ENCODE measurements at places on chromosomes 2 and 18.

- no peak for DNase-seq
These were observed 64.6 kb downstream of the MBD2 start for GRCh38 chr18:54159906-54160305.

GRCh38 chr2:152385650-152386049 is 50.7 kb downstream of the FMNL2 start:
- no peak for DNase-seq

GRCh38 chr2:9796056-9797010 is 46.9 kb upstream of the TAF1B start:
- no peak for DNase-seq

GRCh38 chr2:228107846-228108245 is 73.6 kb downstream of the SPHKAP start:
- no peak for DNase-seq

- DNase-seq: no peak
These were observed 7.4 kb upstream of the SLC16A14 start for GRCh38 chr2:230075988-230076631.

DNA sequence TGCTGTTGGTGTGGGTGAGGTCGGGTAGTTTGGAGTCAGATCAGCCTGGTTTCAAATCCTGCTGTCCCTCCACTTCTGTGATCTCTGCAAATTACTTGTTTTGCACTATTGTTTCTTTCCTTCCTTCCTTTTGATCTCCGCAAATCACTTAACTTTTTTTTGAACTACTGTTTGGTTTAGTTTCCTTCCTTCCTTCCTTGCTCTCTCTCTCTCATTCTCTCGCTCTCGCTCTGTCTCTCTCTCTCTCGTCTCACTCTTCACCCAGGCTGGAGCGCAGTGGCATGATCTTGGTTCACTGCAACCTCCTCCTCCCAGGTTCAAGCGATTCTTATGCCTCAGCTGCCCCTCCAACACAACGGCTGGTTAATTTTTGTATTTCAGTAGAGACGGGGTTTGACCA is 141.6 kb upstream of the ITGA6 start:
- no peak for DNase-seq

DNA sequence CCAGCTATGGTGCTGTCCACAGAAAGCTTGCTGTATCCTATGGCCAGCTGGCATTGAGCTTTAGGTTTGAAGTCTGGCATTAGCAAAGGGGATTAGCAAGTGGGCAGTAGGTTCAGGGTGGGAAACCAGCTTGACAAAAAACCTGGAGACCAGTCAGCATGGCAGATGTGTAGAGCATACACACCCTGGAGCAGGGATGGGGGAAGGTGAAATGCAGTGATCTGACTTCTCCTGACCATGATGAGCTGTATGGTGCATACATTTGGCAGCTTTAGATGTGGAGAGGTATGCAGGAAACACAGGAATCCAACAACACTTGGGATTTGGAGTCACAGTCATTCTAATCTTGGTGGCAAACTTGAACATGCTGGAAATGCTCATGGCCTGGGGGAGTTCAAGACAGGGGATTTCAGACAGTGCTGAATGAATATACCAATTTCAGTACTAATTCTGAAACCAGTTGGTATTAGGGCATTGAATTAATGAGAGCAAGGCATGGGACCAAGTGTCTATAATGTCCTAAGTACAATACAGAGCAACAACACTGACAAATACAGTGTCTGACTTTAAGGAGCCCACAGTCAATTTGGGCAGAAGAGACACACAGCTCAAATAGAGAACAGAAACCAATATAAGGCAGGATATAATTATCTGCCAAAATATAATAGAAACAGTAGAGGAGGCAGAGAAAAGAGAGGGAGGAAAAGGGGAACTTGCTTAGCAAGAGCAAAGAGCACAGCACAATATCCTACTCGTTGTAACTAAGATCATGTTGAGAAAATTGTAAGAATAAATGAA is 11.8 kb downstream of the ARHGAP15 start:
- DNase-seq: no peak

DNA sequence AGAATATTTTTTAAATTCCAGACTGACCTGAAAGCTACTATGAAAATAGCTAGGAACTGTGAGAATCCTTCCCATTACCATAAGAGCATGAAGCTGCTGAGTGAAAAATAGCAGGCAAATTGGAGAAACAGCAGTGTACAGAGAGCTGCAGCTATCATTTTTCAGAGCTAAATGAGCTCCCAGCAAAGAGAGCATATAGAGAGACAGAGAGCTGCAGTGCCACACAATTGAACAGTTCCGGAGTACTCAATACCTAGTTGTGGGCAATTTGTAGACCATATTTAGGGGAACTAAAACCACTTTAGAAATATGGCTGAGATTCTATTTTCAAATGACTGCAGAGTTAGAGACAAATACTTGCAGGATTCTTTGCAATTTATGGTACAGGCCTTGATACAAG is 645.3 kb downstream of the STK39 start:
- no peak for DNase-seq

DNA sequence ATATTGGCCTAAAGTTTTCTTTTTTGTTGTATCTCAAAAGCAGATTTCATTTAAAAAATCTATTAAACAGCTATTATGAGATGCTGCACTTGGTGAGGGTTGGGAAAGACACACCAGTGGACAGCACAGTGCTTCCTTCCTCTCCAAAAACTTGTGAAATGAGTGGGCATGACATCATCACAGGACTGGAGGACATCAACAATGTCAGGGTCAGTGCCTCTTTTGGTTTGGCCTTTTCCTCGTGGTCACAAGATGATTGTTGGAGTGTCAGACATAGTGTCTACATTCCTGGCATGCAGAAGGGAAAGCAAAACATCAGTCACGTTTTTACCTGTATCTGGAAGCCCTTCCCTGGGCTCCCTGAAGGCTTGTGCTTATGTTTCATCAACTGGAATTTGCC is 49.6 kb downstream of the IL1R2 start:
- no peak for DNase-seq

GRCh38 chr2:15861172-15861822 is 79.1 kb upstream of the MYCN start:
- no peak for DNase-seq

DNA sequence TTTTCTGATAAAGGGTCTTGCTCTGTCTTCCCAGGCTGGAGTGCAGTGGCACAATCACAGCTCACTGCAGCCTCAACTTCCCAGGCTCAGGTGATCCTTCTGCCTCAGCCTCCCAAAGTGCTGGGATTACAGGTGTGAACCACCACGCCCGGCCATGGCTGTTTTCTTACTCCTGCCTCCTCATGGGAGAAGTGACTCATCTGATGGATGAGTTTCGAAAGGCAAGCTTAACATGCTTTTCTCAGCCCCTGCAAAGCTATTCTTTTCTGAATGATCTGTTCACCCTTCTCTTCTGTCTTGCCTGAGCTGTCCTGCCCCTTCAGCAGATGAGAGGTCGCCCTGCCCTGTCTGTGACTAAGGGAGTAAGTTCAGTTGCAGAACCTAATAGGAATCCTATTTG is 929 bp upstream of the CREG2 start:
- DNase-seq: no peak

GRCh38 chr18:79912409-79912991 is 39.0 kb downstream of the SLC66A2 start:
- DNase-seq: no peak

- DNase-seq: no peak
These were observed 203.1 kb downstream of the KLHL29 start for GRCh38 chr2:23588106-23588505.

GRCh38 chr2:41782306-41783158 is 265.3 kb upstream of the PKDCC start:
- no peak for DNase-seq

GRCh38 chr2:95347681-95348608 is 50.8 kb downstream of the KCNIP3 start:
- no peak for DNase-seq

DNA sequence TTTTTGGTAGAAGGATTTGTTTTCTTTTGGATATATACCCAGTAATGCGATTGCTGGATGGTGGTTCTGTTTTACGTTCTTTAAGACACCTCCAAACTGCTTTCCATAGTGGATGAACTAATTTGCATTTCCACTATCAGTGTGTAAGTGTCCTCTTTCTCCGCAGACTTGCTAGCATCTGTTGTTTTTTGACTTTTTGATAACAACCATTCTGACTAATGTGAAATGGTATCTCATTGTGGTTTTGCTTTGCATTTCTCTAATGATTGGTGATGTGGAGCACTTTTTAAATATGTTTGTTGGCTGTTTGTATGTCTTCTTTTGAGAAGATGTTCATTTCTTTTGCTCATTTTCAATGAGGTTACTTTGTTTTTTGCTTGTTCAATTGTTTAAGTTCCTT is 260.9 kb upstream of the CWC22 start:
- DNase-seq: no peak

- no peak for DNase-seq
These were observed 494.6 kb upstream of the NRP2 start for GRCh38 chr2:205187731-205188130.

DNA sequence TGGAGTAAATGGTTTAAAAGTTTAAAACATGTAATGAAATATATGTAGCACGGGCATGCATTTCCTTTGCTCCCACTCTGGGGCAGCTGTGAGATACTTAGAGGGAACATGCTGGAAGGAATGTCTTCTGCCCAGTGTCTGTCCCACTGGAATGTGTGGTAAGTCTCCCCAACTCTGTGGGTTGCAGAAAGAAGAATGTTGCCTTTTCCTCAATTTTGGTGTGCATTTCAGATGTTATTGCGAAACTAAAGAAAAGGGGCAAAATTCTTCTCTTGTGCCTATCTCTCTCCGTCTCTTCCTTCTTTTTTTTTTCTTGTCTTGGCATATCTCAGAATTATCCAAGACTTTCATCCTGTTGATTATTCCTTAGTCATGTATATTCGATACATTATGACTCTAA is 201.1 kb downstream of the SH3RF3 start:
- DNase-seq: no peak

- no peak for DNase-seq
These were observed 41.8 kb downstream of the CERKL start for GRCh38 chr2:181614874-181615638.

DNA sequence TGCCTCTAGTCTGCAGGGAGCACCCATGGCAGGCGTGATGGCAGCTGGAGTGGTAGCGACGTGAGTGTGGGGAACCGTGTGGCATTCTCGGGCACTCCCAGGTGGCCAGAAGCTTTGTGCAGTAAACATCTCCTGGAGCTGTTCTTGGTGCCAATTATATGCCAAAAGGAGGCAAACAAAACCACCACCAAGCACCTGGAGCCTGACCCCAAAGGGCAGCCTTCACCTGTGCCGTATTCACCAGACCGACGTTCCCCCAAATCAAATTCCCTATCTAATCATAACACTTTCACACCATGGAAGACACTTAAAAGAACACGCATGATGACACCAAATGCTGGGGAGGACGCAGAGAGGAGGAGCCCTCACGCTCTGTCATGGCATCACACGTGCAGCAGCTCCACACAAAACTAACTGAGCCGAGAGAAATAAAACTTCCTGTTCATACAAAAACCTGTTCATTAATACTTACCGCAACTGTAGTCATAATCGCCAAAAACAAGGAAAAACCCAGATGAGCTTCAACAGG is 123.6 kb downstream of the EIPR1 start:
- no peak for DNase-seq

- no peak for DNase-seq
These were observed 22.7 kb upstream of the SPR start for GRCh38 chr2:72864500-72864899.

DNA sequence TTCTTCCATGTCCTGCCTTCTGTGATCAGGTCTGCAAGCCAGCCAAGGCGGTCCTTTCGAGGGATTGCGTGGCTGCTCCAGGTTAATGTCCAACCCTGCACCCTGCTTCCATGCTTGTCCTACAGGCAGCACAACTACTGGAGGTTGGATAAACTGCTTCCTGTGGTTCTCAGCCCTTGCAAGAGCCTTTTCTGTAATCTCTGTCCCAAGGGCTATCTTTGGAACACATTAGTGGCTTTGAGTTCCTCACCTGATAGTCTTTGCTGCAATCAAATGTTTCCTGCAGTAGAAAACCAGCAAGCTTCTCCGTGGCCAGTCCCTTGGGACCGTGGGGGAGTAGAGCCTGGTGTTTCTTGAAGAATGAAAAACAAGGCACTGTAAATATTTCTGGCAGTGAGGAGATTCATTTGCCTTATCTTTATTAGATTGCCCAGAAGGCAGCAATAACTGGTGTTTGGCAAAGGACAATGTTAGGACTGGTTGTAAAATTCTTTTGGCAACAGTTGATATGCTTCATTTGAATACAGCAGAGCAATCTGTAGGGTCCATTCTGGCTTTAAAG is 214.4 kb downstream of the FHOD3 start:
- DNase-seq: no peak

DNA sequence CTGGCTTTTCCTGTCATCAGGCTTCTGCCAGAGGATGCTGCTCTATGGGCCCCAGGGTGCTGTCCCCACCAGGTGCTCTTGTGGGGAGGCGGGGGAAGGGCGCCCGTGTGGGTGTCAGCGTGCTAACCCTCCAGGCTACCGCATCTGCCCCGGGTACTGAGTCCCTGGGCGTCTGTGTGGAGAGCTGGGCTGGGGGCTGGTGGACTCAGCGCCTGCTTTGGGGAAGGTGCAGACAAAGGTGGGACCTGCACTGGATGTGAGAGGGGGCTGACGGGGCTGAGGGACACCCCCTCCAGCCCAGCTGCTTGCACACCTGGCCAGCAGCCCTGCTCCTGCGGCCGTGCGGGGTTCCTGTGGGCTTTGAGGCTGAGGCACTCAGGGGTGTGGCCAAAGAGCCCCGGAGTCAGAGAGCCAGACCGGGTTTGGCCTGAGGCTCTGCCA is 120.7 kb upstream of the PXDN start:
- no peak for DNase-seq

DNA sequence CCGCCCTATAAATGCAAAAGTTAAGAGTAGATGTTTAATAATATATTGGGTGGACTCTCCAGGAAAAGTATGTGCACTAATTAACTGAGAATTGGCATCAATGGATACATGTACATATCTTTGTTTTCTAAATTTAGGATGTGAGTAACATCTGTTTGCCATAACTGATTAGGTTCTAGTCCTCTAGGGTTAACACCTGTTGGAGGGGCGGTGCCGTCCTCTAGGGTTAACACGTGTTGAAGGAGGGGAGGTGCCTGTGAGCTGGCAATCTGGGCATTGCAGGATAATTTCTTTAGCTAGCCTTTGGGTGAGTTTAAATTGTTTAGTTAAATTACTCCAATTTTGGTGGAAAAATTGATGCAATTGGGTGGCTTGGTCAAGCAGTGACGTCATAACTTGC is 30.9 kb downstream of the HTR2B start:
- DNase-seq: no peak

DNA sequence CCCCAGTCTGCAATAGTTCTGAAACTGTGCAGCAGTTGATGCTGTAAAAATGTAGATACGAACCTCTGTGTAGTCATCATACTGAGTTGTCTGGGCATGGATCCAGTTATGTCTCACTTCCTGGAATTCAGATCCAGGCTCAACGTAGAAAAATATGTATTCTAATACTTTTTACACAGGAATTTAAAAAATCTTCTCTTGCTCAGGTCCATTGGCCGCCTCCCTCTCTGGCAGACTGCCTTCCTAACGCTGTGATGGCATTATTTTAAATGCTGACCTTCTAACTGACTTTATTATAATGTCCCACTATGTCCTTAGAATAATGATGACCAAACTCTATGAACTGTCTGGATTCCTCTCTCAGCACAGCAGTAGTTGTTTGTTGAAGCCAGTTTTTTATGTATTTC is 119.6 kb downstream of the FEZ2 start:
- DNase-seq: no peak

Measured in stimulated activated CD8-positive, alpha-beta memory T cell treated with anti-CD3 and anti-CD28 coated beads, Interleukin-7, amount 100 ng/mL, for 1 hour (primary cell).